ENCODE measurements at places on chromosomes 2 and 18. TPM values are rescaled to one million over a fixed set of nuclear protein-coding genes. Genes with fewer than 3 reads are reported as not detected.

GRCh38 chr18:6576718-6577375, 152.7 kb upstream of the ARHGAP28 start:
- no peak for DNase-seq

- DNase-seq: no peak
Measured at GRCh38 chr2:8142461-8142860, 539.4 kb upstream of the ID2 start.

GRCh38 chr2:191985740-191986139, 138.9 kb upstream of the CAVIN2 start:
- no peak for DNase-seq

GRCh38 chr2:239662413-239663120, 261.7 kb upstream of the HDAC4 start:
- DNase-seq: no peak

DNA sequence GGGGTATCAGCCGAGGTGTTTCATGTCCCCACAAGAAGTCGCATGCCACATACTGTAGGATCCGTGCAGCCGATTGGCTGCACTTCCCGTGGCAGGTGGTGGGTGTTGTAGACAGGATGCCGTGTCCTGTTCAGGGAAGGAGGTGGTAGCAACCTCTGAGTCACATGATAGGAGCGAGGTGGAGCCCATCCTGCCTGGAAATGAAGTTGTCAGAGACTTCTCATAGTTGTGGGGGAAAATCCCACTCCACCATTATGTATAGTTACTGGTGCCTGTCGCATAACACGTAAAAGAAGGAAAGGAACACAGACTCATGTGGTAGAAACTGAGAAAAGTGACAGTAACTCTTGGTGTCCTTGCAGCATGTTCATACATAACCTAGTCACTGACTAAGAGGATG, 91.4 kb upstream of the IL1R2 start:
- DNase-seq: no peak

DNA sequence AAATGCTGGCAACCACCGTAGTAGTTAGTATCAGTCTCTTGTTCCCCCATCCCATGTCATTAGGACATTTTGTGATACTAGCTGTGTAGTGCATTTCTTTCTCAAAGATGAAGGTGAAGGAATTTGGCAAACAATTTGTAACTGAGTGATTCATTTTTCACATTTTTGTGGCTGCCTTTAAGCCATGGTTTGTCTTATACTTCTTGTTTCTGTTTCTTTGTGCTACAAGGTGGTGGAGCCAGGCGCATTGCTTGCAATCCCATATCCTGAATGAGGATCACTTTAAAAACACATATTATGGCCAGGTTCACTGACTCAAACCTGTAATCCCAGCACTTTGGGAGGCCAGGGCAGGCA, 40.6 kb downstream of the GPD2 start:
- no peak for DNase-seq

DNA sequence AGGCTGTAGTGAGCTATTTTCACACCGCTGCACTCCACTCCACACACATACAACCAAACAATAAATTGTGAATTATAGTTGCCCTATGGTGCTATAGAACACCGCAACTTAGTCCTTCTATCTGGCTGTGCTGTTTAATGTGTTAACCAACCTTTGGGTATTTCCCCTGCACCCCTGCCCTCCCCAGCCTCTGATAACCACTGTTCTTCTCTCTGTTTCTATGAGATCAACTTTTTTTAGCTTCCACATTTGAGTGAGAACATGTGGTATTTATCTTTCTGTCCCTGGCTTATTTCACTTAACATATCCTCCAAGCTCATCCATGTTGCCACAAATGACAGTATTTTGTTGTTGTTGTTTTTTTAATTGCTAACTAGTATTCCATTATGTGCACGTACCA, 32.5 kb downstream of the TET3 start:
- DNase-seq: no peak

DNA sequence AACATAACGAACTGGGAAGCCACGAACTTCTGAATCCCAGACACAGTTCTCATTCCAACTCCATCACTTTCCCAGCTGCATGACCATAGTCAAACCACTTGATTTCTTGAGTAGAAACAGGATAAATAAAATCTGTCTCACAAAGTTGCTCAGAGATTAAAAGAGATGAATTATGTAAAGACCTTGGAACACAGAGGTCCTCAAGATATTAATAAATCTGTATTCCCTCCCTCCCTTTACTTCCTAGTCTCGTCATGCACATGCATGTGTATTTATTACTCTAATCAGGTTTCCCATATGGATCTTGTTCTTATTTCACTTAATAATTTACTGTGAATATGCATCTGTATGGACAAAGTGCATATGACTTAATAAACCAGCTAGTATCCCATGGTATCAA, 21.1 kb upstream of the CSRNP3 start:
- no peak for DNase-seq

DNA sequence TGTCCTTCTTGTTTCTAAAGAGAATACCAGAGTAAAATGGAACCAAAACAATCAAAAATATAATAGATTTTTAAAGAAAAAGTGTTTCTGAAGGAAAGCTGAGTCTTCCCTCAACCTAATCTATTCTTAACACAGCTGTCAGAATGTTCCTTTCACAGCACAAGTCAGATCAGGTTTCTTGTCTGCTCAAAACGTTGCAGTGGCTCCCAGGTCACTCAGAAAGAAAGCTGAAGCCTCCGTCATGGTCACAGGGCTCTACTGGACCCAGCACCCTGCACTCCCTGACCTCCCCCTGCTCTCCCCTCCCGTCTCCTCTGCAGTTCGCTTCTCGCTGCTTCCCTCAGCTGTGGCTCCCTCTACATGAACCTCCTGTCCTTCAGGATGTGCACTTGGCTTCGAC, 90.7 kb upstream of the PTPRM start:
- DNase-seq: no peak

GRCh38 chr2:240387669-240388358, 47.6 kb upstream of the GPC1 start:
- peak; percentile 29 for DNase-seq

- no peak for DNase-seq
Measured at GRCh38 chr2:184004289-184004947, 593.9 kb upstream of the ZNF804A start.

DNA sequence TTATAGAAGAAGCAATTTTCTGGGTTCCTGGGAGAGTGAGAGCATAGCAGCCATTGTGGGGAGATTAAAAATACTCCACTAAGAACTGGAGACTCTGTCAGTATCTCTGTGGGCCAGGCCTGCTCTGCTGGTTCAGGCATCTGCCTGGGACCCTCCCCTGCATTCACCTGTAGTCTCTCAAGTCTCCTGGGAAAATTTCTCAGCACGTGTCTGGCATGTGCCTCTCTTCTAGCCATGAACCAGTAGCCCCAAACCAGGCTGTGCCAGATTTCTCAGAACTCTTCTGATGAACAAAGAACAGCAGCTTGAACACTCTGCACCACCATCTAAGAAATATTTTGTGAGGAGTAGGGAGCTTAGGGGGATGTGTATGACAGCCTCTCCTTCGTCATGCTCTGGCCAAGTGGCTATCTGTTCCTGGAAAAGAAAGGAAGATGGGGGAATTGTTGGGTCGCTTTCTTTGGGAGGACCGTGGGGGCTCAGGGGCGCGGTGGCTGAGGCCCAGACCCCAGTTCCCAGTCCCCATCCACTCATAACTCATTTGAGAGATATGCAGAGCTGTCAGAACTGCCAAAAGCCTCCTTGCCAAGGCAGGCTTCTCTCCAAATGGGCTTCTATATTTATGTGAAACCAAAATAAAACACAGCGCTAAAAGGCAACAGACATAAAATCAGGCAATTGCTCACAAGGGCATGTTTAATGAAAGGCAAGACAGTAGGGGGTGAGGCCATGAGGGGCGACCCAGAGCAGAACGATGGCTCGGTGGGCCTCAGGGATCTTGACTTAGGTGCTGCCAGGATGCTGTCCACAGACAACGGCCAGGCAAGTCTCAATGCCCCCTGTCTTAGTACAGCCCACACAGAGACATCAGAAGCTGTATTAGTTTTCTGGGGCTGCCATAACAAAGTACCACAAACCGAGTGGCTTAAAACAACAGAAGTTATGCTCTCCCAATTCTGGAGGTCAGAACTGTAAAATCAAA, 114.7 kb upstream of the TNP1 start:
- DNase-seq: peak; percentile 24

- no peak for DNase-seq
Measured at GRCh38 chr2:169073963-169074751, 4.8 kb downstream of the DHRS9 start.

GRCh38 chr18:37684590-37684989, 119.0 kb upstream of the CELF4 start:
- no peak for DNase-seq

- DNase-seq: no peak
Measured at GRCh38 chr18:54335638-54336173, 22.0 kb downstream of the STARD6 start.

DNA sequence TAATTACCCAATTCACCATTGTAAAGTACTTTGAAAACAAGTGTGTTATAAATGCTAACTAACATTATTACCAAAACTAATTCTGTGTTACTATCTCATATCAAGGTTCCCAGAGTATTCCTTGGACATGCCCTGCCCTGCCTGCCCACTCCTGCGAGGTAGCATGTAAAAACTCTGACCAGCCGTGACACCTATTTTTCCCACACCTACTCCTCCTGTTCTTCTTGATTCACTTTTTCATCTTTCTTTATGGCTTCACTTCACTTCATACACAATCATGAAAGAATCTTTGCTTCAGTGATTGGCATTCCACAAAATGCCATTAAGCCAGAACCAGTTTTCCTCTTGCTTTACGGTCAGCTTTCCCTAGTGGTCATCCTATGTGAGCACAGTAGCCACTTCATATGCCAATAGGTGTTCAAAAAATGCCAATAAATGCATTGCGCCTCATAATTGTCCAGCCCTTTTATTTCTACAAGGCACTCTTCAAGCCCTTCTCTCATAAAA, 42.6 kb upstream of the SETBP1 start:
- no peak for DNase-seq

GRCh38 chr18:76252139-76252538, 242.9 kb downstream of the ZNF516 start:
- no peak for DNase-seq

DNA sequence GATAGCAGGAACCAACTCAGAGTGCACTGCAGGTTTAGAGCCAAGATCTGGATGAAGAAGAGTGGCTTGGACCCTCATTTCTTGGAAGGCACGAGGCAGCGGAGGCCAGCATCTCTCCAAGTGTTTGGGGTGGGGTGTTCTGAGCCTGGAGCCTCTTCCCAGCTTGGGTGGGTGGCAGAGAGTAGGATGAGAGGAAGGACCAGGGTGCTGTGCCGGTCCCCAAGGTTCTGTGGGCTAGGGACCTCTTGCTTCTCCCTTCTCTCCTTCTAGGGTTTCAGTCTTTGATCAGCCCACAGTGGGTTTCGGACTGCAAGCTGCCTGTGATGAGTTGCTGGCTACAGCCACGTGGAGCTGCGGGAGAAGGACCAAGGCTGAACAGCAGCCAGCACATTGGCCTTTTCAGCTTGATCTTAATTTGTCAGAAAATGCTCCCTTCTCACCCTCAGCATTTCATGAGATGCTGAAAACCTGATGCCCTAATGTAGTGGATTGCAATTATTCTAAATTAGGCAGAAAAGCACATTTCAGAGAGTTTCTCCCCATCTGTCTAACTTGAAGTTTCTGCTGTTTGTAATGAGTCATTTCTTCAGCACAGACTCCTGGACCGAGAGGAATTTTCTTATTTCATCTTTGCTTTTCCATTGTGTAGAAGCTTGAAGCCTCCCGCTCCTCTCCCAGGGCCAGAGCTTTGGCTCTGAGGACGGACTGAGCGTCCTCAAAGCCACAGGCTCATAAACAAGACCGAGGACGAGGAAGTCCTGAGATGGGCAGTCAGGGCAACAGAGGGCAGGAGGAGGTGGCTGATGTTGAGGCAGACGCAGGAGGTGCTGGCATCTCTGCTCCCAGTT, 99.1 kb upstream of the HDAC4 start:
- DNase-seq: no peak

DNA sequence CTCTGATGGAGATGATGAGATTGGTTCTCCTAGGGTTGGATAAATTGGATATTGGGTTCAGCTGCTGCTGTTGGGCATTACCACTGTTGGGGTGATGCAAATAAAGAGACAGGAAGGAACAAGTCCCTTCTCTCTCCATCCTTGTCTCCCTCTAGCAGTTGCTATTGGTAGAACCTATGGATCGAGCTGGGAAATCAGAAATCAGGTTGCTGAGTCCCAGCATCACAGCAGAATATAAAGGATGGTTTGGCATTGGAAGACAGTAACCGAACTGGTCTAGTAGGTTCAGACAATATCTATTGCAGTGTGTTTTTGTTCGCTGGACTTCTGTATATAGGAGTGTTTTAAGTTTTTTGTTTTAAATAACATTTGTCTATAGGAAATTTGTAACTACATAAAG, 8.1 kb downstream of the WDR43 start:
- DNase-seq: no peak

DNA sequence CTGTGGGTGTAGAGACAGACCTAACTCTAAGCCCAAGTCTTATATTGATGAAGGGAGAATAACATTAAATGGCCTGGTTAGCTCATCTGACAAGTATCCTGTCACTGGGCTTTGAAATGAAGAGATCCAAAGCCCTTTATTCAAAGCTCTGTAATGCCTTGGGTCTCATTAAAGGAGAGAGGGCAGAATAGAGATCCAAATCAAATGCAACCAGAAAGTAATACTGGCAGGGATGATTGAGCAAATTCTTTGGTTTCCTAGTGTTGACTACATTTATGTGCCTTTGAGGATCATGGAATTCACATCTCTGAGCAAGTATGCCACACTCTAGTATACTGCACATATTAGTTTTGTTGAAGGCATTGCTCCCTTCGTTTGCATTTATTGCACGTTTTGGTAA, 147.9 kb upstream of the CAVIN2 start:
- DNase-seq: no peak

GRCh38 chr2:102618452-102619413, 620 bp upstream of the SLC9A2 start:
- DNase-seq: peak; percentile 78

GRCh38 chr18:76450452-76451395, 44.3 kb downstream of the ZNF516 start:
- peak; percentile 57 for DNase-seq

DNA sequence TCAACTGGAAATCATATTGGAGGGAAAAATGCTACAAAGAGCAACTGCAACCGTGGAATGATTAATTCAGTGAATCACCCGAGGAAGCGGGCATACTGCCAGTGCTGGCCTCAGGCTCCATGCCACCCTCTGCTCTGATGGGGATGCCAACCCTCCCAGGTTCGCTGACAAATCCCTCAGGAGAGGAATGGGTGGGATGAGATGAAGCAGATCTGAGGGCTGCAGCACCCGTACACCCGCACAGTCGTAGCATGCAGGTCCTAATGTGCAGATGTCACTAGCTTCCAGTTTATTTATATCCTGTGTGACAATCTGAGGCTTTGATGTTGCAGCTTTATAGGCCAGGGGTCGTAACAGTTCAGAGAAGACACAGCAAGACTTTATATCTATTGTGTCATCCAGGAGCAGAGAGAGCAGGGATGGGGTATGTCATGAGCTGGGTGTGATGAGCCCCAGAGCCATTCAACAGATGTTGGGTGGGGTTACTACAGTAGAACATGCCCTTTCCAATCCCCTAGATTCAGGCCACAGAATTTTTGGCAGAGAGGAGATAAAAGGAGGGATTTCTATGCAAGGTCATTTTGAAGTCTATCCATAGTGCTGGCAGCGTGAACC, 44.6 kb downstream of the DPP4 start:
- no peak for DNase-seq

- no peak for DNase-seq
Measured at GRCh38 chr2:148737742-148738141, 93.2 kb downstream of the EPC2 start.

Gene SNRNP200
- 94.7 TPM for total RNA-seq

Gene ABCG8
- total RNA-seq: 0.67 TPM

Gene REG3G
- not detected for total RNA-seq

Gene ARL4C
- total RNA-seq: 8.3 TPM

Gene DSC1
- total RNA-seq: not detected

Gene CHRNG
- total RNA-seq: not detected

Gene REEP1
- total RNA-seq: 7.1 TPM

Gene DYNAP
- not detected for total RNA-seq

Gene YPEL5
- total RNA-seq: 49.1 TPM
